ENCODE measurements at places on chromosomes 16 and 17. TPM values are rescaled to one million over a fixed set of nuclear protein-coding genes. Genes with fewer than 3 reads are reported as not detected.

DNA sequence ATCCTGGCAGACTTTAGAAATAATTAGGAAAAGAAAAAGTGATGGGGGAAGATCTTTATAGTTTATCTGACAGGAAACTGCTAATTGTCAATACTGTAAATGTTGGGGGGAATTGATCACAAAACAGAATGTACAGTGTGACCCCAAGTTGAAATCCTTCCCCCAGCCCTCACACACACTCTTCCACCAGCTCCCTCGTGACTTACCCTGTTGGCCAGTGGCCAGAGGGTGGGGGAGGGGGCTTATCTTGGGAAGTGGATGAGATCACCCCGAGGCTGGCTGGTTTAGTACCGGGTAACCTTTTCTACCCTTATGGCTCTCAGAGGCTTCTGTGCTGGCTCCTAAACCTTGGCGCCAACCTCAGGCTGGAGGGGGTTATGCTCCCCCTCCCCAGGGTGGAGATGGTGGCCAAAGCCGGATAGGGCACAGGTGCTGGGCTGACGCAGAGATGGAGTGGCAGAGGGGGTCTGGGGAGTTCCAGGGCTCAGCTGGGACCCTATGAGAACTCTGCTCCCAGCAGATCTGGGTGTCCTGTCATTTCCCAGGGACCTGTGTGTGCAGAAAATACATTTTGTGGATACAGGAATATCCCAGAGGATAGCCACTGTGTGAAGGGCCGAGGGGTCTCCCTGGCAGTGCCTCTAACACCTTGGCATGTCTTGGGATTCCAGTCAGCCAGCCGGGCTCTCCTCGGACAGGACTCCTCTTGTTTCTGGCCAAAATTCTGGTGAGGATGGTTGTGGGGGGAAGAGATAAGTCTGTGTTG is 18.6 kb downstream of the CDH16 start:
- peak; percentile 54 for DNase-seq

Gene CDH11
- 1.1 TPM for polyA plus RNA-seq

- DNase-seq, result no peak
These were observed 74.8 kb downstream of the HS3ST2 start for GRCh38 chr16:22888791-22889190.

Gene HOXB6
- polyA plus RNA-seq, result 14.9 TPM

GRCh38 chr17:47757386-47757785 is 24.4 kb downstream of the TBX21 start:
- no peak for DNase-seq

Gene ICAM2
- polyA plus RNA-seq, result not detected

Gene OTOP3
- not detected for polyA plus RNA-seq

DNA sequence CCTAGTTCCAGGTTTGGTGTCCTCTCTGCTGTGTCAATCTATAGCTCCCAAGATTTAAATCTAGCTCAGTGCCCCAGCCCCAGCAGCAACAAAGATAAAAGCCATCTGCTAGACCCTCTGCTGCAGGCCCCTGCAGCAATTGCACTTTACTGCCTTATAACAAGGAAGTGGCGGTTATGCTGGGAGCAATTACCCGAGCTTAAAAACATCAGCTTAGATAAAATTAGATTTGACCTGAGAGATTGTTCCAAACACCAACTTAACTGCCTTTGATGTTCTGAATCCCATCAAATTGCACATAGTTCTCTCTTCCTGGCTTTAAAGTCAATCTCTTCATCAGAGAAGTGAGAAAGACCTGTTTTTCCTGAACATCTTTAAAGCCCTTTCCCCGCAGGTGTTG is 62.4 kb upstream of the SHISA6 start:
- DNase-seq, result no peak

Gene TBL3
- 41.9 TPM for polyA plus RNA-seq

- no peak for DNase-seq
These were observed 5.4 kb upstream of the SLC5A2 start for GRCh38 chr16:31477220-31478216.

DNA sequence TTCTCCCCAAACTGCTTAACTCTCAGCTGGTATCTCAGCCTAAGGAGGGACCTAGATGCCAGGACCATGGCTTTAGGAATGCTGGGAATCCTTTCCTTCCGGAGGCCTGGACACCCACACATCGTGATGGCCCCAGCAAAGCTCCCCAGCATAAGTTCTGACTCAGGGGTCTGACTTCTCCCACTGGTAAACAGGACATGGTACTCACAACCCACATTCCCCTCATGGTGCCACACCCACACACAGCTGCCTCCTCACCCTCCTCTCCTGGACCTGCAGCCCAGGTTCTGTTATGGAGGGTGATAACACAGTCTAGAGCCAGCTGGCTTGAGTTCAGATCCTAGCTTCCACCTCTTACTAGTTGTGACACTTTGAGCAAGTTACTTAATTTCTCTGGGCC is 719 bp upstream of the RNF227 start:
- no peak for DNase-seq

DNA sequence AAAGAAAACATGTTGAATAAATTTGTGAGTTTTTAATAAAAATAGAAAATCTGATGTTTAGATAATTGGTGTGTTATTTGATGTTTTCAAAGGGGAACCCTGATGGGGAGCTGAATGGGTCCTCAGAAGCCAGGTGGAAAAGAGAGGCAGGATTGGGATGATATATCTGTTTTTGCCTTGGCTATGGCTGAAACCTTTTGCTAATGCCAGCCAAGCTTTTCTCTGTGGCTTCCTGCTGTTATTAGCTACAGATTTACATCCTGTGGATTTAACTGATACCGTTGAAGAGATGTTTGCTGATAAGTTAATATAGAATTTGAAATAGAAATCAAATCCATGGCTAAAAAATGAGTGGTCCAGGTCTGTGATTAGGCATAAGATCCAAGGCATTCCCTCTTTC is 4.2 kb upstream of the AATF start:
- DNase-seq, result no peak

Gene TNFSF12
- polyA plus RNA-seq, result 7.9 TPM
